CD4-positive, alpha-beta T cell treated with Interleukin-10 for 1 hour (primary cell): ENCODE measurements at places on chromosomes 6 and 20.

GRCh38 chr6:145813285-145814034, 1.1 kb downstream of the FBXO30 start:
- DNase-seq, result no peak

DNA sequence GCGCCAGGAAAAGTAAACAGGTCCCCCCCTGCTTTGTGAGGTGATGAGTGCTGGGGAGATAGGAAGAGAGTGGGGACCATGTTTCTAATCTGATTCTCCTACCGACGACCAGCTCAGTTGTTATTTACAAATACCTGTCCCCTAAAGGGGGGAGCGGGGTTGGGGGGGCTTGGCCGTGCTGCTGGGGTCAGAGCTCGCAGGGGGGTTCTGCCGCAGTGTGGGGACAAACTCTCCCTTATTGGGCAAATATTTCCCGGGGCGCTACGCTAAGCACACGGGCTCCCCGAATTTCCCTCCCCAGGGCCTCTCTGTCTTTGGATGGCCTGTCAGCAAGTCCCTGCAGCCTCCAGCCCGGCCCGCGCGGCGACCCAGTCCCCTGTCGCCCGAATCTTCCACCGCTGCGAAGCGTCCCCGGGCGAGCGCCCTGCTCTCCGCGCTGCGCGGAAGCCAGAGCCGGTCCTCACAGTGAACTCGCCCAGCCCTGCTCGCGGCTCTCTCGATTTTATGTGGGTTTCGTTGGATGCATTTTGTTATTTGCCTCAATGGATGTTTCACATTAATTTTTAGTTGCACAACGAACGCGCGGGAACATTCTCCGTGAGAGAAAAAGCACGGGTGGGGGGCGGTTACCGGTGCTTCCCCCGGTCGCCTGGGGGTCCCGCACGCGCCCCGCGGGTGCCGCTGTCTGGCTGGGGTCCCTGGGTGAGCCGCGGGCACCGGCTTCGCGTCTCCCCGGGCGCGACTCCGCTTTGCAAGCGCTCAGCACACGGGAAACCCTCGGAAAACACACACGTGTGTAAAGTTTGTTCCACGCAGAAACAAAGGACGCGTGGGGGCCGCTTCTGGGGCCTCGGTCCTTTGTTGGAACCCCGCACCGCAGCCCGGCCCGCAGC, 1.5 kb upstream of the STX16 start:
- DNase-seq, result peak; percentile 39

DNA sequence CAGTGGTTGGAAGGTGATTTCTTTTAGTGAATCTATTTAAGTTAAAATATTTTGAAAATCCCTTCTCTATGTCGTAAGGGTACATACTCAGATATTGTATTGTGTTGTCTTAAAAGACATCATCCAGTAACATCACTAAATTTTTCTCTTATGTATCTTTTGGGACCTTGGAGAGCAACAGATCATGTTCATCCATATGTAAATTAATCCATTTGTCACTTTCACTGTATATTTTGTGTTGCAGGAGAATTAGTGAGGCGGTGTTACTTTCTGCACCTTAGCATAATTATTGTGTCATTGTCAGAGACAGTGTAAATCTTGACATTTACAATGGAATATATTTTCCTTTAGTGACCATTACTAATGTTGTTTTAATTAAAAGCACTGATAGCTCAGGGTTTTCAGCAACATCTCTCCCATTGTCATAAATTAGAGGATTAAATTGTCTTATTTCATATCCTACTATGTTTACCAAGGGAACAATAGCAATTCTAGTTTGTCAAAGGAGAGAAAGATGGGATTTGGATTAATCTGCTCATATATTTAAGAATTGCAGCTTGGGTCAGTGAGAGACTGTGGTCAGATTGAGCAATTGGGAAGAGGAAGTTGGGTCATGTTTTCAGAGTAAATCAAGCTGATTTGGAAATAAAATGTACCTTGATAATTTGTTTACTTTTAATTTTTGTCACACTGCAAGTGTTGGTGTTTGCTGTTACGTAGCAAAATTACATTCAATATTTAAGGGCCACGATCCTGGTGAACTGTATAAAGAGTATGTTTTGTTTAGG, 22.7 kb downstream of the DOK5 start:
- no peak for DNase-seq

DNA sequence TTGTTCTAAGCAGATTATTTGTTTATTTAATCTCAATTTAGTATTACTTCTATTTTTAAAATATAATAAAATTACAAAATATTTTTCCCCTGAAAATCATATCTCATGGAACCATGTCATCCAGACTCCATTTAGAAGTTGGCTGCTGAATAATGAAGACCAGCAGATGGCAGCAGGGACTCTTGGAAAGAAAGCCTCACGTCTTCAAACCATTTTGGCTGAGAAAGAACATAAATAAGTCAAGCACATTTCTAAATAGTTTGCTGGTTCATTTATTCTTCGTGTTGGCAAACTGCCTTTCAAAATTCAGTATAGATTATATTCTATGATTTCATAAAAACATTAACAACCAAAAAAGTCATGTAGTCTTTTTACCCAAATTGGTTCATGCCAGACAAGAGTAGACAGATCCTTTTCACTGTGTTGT, 71.7 kb downstream of the RCAN2 start:
- peak; percentile 27 for DNase-seq

DNA sequence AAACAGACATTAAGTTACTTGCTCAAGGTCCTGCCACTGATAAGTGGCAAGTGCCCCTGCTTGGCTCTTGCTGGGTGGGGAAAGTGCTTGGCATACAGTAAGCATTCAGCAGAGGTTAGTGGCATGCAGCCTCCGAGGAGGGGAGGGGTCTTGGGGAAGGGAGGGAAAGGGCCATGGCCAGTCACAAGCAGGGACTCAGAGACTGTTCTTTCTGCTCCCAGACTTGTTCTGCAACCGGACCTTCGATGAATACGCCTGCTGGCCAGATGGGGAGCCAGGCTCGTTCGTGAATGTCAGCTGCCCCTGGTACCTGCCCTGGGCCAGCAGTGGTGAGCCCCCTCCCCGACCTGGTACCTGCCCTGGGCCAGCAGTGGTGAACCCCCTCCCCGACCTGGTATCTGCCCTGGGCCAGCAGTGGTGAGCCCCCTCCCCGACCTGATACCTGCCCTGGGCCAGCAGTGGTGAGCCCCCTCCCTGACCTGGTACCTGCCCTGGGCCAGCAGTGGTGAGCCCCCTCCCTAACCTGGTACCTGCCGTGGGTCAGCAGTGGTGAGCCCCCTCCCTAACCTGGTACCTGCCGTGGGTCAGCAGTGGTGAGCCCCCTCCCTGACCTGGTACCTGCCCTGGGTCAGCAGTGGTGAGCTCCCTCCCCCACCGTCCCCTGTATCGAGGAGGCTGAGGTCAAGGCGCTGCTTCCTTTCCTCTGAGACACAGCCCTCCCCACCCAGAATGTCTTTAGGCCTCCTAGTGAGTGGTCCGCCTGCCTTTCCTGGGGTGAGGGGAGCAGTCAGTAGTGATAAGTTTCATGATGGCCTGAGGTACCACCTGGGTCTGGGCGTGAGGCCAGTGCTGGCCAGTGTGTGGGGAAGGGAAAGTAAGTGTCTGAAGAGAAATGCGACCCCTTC, 8.9 kb downstream of the GLP1R start:
- DNase-seq, result no peak

- DNase-seq, result no peak
These were observed 68.9 kb upstream of the KCNQ5 start for GRCh38 chr6:72552938-72553337.

DNA sequence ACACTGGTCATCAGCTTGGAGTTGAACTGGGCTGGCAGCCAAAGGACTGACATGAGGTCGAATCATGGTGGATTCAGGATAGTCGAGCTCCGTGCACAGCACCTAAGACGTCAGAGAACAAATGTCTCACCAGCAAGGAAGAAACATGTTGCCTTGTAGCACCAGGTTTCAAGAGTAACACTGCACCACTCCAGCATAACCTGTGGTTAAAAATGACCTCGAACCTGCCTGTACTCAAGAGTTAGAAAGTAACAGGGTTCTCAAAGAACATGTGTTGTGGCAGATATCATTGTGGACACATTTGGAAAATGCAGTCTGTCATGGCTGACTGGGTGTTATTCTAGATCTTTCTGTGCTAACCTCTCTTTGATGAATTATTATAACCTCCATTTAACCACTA, 511.6 kb downstream of the CDH26 start:
- no peak for DNase-seq

- no peak for DNase-seq
These were observed 119.2 kb upstream of the CCN2 start for GRCh38 chr6:132070356-132070755.

- no peak for DNase-seq
These were observed 218.5 kb downstream of the UST start for GRCh38 chr6:148965287-148965686.

GRCh38 chr6:107533415-107534059, 43.6 kb downstream of the SOBP start:
- DNase-seq, result no peak

DNA sequence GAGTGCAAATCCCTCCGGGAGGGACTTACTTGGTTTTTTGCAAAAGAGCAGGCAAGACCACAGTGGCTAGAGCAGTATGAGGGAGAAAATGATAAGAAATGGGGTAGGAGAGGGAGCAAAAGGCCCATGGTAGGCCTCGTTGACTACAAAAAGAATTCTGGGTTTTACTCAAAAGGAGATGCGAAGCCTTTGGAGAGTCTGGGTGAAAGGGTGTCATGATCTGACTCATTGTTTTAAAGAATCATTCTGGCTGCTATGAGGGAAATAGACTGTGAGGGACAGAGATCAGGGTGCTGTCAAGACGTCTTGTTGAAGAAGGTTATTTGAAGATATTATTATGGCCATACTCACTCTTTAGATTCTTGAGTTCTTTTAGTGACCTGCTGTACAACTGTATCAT, 13.0 kb downstream of the TBC1D32 start:
- no peak for DNase-seq

DNA sequence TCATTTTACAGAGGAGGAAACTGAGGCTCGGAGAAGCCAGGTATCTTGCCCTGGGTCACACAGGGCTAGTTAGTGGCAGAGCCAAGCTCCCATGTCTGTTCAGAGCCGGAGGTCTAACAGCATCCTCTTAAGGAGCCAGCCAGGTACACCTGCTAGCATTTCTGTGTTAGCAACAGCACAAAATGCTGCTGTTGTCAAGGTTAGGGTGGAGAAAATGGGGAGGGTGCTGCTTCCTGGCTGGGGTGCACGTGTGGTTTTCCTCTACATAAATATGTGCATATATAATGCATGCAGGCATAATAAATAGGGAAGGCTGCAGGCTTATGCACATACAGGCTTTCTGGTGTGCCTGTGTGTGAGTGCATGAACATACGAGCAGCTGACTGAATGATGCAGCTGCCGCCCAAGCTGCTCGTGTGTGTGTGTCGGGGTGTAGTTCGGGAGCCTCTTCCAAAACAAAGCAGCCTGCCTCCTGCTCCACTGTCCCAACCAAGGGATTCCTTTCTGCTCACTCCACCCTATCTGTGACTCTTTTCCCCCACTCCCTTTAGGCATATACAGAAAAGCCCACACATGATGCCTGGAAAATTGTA, 86.6 kb downstream of the CD40 start:
- DNase-seq, result peak; percentile 11

- peak; percentile 55 for DNase-seq
These were observed 719 bp downstream of the SMPD2 start for GRCh38 chr6:109441069-109441816.

DNA sequence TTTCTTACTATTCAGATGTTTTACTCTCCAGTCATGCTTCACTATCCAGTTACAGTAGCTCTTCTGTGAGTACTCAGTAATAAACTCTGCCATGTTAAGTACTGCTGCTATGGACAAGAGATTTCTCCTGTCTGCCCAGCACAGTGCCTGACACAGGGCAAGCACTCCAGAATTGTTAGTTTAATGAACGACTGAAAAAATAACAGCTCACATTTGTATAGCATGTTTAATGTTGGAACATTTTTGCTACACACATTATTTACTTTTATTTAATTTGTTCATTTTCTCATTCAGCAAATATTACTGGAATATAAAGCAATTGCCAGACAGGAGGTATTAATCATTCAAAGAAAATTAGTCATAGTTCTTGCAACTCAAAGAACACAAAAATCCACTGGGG, 142.6 kb upstream of the HMGN3 start:
- no peak for DNase-seq

- DNase-seq, result peak; percentile 71
These were observed 63.2 kb downstream of the NOL4L start for GRCh38 chr20:32521780-32522525.

DNA sequence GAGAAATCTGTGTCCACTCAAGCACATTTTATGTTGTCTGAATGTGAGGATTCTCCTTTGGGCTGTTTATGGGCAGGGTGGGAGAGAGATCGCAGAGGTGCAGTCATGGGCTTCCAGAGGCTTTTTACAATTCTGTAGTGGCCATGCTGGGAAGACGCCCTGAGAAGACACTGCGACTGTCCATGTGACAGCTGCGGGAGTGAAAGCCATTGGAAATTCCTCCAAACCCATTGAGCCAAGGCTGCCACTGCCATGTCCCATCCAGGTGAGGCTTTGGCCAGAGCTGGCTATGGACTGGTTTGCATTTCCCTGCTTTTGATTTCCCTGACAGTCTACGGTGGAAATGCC, 216.9 kb upstream of the ECI2 start:
- DNase-seq, result no peak

- DNase-seq, result no peak
These were observed 5.7 kb upstream of the TIAM2 start for GRCh38 chr6:154989448-154989847.

- DNase-seq, result no peak
These were observed 79.7 kb upstream of the MYLIP start for GRCh38 chr6:16049168-16049567.
